ENCODE measurements at places on chromosomes 11 and 22. TPM values are rescaled to one million over a fixed set of nuclear protein-coding genes. Genes with fewer than 3 reads are reported as not detected.

DNA sequence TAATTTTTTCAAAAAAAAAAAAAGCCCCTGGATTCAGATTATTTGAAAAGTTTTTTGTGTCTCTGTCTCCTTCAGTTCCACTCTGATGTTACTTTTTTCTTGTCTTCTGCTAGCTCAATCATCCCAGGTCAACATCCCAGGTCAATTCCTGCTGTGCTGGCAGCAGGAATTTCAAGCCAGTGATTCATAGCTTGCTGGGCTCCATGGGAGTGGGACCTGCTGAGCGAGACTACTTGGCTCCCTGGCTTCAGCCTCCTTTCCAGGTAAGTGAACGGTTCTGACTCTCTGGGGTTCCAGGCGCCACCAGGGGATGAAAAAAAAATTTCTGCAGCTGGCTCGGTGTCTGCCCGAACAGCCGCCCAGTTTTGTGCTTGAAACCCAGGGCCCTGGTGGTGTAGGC lies 31.4 kb downstream of the PLAAT5 start:
- H3K36me3 ChIP-seq: no peaks in the 10 kb centered on the region
- no peaks in the 10 kb centered on the region for H3K4me1 ChIP-seq
- no peak overlapping the region for H3K4me3 ChIP-seq
- no peak overlapping the region for H3K27ac ChIP-seq

DNA sequence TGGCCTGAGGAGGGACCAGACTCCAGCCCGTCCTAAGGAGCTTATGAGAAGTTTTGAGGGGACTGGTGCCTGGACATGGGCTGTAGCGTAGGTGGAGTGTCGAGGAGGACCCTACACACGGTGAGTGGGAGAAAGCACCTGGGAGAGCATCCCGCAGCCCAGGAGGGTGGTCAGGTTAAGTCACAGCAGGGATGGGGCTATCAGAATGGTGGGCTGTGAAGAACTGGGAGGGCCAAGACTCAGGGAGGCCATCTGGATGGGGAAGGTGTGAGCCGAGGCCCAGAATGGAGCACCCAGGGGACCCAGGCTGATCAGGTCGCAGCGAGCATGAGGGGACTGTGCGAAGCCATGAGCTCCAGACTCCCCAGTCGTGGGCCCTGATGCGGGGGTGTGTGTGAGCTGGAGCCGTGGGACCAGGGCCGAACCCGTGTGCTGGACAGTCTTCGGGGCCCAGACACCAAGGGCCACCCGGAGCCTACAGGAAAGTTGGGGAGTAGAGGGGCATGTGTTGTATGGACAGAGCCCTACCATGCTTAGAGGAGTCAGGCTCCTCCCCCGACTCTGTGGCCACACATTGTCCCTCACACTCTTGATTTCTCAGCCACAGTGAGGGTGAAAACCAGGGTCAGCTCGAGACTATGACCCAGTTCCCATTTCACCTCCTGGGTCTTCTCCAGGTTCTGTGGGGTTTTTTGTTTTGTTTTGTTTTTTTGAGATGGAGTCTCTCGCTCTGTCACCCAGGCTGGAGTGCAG lies 54.3 kb downstream of the BCR start:
- H3K27me3 ChIP-seq: no peaks in the 10 kb centered on the region
- H3K36me3 ChIP-seq: no peaks in the 10 kb centered on the region
- no peak overlapping the region for H3K4me3 ChIP-seq
- no peaks in the 10 kb centered on the region for H3K4me1 ChIP-seq
- H3K27ac ChIP-seq: no peak overlapping the region

DNA sequence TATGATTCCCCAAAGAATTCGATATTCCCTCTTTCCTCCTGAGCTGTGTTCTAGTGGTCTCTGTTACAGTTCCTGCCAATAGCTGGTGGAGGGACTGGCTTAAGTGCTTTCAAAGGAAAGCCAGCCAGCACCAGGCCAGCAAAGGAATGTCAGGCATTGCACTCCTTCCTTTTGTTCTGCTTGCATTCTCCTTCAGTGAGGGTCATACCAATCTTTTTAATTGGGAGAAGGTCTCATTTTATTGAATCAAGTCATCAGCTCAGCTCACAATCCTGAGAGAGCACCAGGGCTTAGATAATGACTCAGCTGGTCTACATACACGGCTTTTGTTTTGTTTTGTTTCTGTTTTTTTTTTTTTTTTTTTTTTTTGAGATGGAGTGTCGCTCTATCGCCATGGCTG lies 222.9 kb downstream of the NAV2 start:
- peak overlapping the region; percentile 34 for H3K27ac ChIP-seq
- peaks cover 5% of the 10 kb centered on the region for H3K36me3 ChIP-seq
- H3K4me3 ChIP-seq: no peak overlapping the region
- H3K4me1 ChIP-seq: peaks cover 4% of the 10 kb centered on the region
- DNase-seq: no peak
- no peaks in the 10 kb centered on the region for H3K27me3 ChIP-seq

DKK3 gene
- 313 TPM for total RNA-seq

TRIM49 gene
- not detected for total RNA-seq

All from aorta (tissue), 5 donors.